ENCODE measurements at places on chromosomes 2 and 18.

DNA sequence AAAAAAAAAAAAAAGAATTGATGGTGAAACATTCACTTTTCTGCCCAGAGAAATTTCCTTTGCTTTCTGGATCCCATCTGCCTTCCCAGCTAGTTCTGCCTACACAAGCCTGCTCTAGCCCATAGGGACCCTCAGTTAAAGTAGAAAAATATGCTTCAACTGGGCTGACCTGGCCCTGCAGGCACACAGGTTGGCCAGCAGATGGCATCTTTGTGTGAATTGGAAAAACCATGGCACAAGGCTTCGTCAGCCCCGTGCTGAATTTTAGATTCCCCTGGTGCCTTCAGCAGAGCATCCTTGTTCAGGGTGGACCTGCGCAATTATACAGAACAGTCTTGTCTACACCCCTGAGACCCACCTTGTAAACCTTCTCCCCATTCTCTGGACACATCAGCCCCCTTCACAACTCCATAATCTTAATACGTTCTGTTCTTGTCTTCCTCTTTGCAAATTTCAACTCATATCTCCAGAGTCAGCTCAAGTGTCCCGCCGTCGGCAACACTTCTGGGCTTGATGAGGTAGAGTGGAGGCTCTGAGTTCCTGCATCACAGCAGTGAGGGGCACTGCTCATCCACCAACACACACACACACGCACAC, 114.5 kb downstream of the INSIG2 start:
- DNase-seq = no peak

DNA sequence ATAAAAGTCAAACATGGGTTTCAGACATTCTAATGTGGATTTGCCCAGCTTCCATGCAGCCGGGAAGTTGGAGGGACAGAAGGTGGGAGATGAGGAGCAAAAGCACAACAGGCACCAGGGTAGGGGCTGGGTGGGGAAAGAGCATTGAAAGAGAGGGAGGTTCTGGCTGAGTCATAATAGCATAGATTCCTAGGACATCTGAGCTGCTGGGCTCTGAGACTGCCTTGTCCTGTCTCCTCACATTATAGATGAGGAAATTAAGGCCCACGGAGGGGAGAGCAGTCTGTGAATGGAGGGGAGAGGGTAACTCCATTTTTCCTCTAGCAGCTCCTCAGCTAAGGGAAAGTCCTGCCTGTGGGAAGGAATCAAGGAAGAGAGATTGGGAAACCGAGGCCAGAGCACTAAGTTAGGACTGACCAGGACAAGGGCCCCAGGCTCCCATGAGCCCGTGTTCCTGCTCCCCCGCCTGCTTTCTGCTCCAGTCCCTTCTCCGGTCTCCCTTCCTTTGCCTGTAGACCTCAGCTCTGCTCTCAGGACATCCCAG, 26.2 kb downstream of the SH2D6 start:
- no peak for DNase-seq

DNA sequence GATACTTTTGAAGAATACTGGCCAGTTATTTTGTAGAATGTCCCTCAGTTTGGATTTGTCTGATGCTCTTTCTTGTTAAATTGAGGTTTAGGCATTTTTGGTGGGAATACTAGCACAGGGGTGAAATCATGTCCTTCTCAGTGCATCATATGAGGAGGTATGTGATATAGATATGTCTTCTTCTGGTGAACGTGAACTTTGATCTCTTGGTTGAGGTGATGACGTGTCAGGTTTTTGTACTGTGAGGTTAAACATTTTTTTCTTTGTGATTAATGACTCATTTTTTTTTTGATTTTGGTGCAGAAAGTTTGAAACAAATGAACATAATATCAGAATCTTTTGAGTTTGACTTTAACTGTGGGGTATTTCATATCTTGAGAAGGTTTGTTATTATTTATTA, 11.0 kb downstream of the ZNF407 start:
- DNase-seq = no peak

- no peak for DNase-seq
Measured at GRCh38 chr2:85998071-85998991, 107.4 kb downstream of the POLR1A start.

DNA sequence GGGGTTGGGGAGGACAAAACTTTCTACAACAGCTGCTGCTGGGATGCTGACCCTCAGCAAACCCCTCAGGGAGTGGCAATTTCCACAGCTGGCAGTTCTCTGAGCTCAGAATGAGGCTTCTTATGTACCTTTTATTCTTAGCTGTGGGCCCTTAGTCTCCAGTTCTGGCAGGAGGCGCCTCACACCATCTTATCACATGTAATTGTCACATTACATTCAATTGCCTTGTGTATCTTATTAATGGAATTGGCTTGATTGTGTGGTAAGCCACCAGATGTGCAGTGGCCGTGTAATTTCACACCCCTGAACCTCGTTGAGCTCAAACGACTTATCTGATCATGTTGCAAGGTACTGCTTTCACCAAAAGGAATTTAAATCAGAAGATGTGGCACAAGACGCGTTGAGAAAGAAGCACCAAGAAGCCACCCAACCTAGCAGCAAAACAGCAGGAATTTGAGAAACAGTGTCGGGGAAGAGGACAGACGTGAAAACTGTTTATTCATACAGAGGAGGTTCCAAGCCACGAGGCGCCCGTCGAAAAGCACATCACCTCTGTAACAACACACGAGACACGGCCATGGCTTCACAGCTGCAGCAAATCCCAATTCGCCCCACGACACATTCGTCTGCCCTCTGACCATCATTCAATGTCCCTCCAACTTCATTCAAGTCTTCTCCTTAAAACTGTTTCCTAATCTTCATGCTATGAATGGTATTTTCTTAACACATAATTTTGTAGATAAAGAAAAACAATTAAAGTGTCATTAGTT, 53.6 kb upstream of the LPIN2 start:
- no peak for DNase-seq

- DNase-seq = no peak
Measured at GRCh38 chr2:203690117-203690431, 16.4 kb upstream of the CD28 start.

DNA sequence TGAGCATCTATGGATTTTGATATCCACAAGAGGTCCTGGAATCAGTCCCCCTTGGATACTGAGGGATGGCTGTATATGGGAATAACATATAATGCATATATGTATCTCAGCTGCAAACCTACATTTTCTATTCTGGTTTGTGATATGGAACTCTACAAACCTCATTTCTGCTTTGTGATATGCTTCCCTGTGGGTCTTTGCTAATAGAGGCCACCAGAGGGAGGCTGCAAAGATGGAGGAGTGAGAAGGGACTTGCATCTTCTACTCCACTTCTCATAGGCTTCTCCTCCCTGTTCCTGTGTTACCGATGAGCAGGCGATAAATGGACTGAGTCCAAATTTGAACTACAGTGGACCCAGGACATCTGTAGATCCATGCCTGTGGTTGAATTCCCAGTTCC, 37.8 kb downstream of the ARID5A start:
- DNase-seq = no peak

Data from stimulated activated CD4-positive, alpha-beta T cell treated with anti-CD3 and anti-CD28 coated beads, TNF-alpha, amount 100 ng/mL, for 1 hour (primary cell).